Pulmonary artery endothelial cell (primary cell): ENCODE measurements at places on chromosomes 12 and 14. TPM values are rescaled to one million over a fixed set of nuclear protein-coding genes. Genes with fewer than 3 reads are reported as not detected.

The TMEM30B gene
- total RNA-seq = 0.13 and 0.25 TPM in 2 replicates

The AKAP3 gene
- total RNA-seq = 0.79 and 2.2 TPM in 2 replicates

The PMCH gene
- total RNA-seq = 0.32 and 0.66 TPM in 2 replicates

The AMIGO2 gene
- 15.2 and 23.4 TPM in 2 replicates for total RNA-seq

The NFATC4 gene
- 16.1 and 19.1 TPM in 2 replicates for total RNA-seq

The ACSS3 gene
- 0.07 TPM in 1 of 2 replicates, not detected in the other for total RNA-seq

The TSPAN19 gene
- 0.07 and 0.14 TPM in 2 replicates for total RNA-seq

The ADAM20 gene
- 0.26 and 0.46 TPM in 2 replicates for total RNA-seq

The ACRBP gene
- total RNA-seq = 0.11 and 0.26 TPM in 2 replicates

The CCDC60 gene
- total RNA-seq = not detected in 2 replicates

The LALBA gene
- not detected in 2 replicates for total RNA-seq

The MLH3 gene
- 15.0 and 20.0 TPM in 2 replicates for total RNA-seq

The SERPINA10 gene
- total RNA-seq = not detected in 2 replicates

The ENDOU gene
- total RNA-seq = not detected in 2 replicates

The SBNO1 gene
- total RNA-seq = 25.1 and 39.8 TPM in 2 replicates

The FAM177A1 gene
- 37.9 and 54.3 TPM in 2 replicates for total RNA-seq

The DCD gene
- total RNA-seq = not detected in 2 replicates

The MFAP5 gene
- total RNA-seq = 0.20 and 0.25 TPM in 2 replicates

The SLC38A1 gene
- 66.2 and 86.2 TPM in 2 replicates for total RNA-seq

The FAM181A gene
- not detected in 2 replicates for total RNA-seq

The DDN gene
- total RNA-seq = 0.14 and 0.26 TPM in 2 replicates

The NKX2-1 gene
- not detected in 2 replicates for total RNA-seq

The GPX2 gene
- not detected in 2 replicates for total RNA-seq

The INSM2 gene
- not detected in 2 replicates for total RNA-seq

The FOXG1 gene
- total RNA-seq = 0.04 and 0.26 TPM in 2 replicates

The ARHGEF40 gene
- 4.1 and 6.2 TPM in 2 replicates for total RNA-seq

The OR4E2 gene
- total RNA-seq = not detected in 2 replicates

The MYBPC1 gene
- total RNA-seq = not detected in 2 replicates

The HIGD1C gene
- total RNA-seq = not detected in 2 replicates

The TMEM52B gene
- total RNA-seq = not detected in 2 replicates

The TMEM132C gene
- total RNA-seq = 0.11 and 0.26 TPM in 2 replicates
